ENCODE measurements at places on chromosomes 5 and 9. TPM values are rescaled to one million over a fixed set of nuclear protein-coding genes. Genes with fewer than 3 reads are reported as not detected.

DNA sequence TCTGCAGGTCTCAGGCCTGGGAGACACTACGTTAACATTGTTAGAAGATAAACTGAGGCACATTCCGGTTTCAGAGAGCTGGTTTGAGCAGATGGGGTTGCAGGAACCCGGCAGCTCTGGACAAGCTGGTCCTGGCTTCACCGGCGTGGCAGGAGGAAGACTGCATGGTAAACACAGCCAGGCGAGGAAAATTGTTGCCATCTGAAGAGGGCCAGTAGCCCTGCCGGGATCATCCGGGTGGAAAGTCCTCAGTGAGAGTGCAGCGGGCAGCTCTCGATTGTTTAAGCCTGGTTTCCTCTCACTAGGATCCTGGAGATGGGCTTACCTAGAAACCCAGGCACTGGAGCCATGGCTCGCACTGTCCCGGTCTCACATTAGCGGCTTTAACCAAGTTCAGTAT, 226.9 kb downstream of the IRX2 start:
- H3K27ac ChIP-seq: no peak overlapping the region
- H3K4me3 ChIP-seq: no peak overlapping the region
- H3K27me3 ChIP-seq: no peaks in the 10 kb centered on the region
- H3K36me3 ChIP-seq: no peaks in the 10 kb centered on the region
- DNase-seq: no peak
- no peaks in the 10 kb centered on the region for H3K4me1 ChIP-seq

- H3K4me1 ChIP-seq: peaks cover 72% of the 10 kb centered on the region
- peak; percentile 90 for DNase-seq
- peaks cover 15% of the 10 kb centered on the region for H3K36me3 ChIP-seq
- H3K4me3 ChIP-seq: no peak overlapping the region
Observed at GRCh38 chr9:136858844-136859757, 7.0 kb downstream of the MAMDC4 start.

The RNF208 gene
- 0.78 TPM for total RNA-seq

The IQGAP2 gene
- total RNA-seq: 41.2 TPM

The ABO gene
- 9.2 TPM for total RNA-seq

The ARHGEF37 gene
- total RNA-seq: 5.9 TPM

The CARD9 gene
- 0.78 TPM for total RNA-seq

DNA sequence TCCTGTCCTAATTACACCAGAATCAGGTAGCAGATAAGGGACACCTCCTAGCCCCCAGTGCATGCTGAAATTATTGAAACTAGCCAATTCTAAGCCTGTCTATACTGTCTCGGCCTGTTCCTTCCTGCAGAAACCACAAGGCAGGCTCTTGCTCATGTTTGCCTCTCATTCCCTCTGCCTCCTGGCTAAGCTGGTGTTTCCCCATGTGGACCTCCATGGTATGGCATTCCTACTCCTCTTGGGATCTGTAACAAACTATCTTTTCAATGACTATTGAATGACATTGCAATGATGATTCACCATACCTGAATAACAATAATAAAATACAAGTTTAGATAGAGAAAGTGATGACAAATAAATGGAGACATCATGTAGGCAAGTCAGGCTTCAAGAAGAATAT, 35.6 kb upstream of the ADAMTS16 start:
- H3K27me3 ChIP-seq: no peaks in the 10 kb centered on the region
- no peak overlapping the region for H3K4me3 ChIP-seq
- no peak for DNase-seq

GRCh38 chr9:124242331-124243194, 15.2 kb upstream of the NEK6 start:
- peak overlapping the region; percentile 48 for H3K27ac ChIP-seq
- no peaks in the 10 kb centered on the region for H3K4me1 ChIP-seq
- no peaks in the 10 kb centered on the region for H3K36me3 ChIP-seq
- no peaks in the 10 kb centered on the region for H3K27me3 ChIP-seq
- H3K4me3 ChIP-seq: no peak overlapping the region

- H3K27me3 ChIP-seq: no peaks in the 10 kb centered on the region
- H3K4me3 ChIP-seq: no peak overlapping the region
- no peaks in the 10 kb centered on the region for H3K4me1 ChIP-seq
- H3K36me3 ChIP-seq: peaks cover under 1% of the 10 kb centered on the region
Observed at GRCh38 chr5:11027660-11028059, 266.6 kb upstream of the DAP start.
